ENCODE measurements at places on chromosomes 5 and 9.

GRCh38 chr9:28456861-28457260 is 883.6 kb upstream of the C9orf72 start:
- no peak for DNase-seq

- DNase-seq, result no peak
These were observed 13.5 kb downstream of the DUSP1 start for GRCh38 chr5:172757394-172758010.

DNA sequence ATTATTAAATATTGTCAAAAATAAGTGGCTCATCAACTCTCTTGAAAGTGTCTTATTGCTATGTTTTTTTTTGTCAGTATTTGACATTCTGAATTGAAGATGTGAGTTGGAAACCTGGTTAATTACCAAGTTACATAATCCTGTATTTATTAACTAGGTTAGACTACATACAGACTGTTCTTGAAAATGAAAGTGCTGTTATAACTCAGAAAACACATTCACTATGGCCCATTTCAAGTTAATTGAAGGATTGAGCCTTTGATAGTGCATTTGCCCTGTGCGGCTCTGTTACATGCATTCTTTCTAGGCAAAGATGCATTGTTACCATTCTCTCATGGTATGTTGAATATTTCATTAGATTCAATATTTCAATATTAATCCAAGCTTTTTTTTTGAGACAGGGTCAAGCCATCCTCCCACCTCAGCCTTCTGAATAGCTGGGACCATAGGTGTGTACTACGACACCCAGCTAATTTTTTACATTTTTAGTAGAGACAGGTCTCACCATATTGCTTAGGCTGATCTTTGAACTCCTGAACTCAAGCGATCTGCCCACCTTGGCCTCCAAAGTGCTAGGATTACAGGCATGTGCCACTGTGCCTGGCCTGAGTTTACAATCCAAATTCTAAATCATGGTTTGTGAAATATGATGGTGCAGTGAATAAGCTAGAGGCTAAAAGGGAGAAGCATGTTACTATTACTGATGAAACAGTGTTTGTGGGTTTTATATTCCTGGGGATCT is 10.0 kb downstream of the CTNNA1 start:
- DNase-seq, result no peak

GRCh38 chr5:73307645-73308355 is 134.8 kb downstream of the TMEM174 start:
- no peak for DNase-seq

DNA sequence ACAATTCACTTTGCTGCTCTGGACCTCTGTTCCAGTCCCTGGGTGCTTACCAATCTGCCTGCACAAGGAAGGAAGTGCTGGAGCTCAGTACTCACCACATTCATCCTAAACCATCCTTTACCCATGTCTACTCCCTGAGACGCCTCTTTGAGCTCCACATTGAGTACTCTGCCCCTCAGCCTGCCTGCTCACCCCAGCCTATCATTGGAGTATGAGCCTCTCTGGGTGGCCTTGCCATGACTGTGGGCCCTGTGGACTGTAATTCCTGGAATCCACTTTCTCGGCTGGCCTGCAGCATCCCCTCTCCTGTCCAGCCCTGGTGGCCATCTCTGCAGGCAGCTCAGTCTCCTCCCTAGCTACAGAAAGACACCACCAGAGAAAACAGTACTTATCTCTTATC is 428.6 kb downstream of the SPOCK1 start:
- DNase-seq, result no peak

DNA sequence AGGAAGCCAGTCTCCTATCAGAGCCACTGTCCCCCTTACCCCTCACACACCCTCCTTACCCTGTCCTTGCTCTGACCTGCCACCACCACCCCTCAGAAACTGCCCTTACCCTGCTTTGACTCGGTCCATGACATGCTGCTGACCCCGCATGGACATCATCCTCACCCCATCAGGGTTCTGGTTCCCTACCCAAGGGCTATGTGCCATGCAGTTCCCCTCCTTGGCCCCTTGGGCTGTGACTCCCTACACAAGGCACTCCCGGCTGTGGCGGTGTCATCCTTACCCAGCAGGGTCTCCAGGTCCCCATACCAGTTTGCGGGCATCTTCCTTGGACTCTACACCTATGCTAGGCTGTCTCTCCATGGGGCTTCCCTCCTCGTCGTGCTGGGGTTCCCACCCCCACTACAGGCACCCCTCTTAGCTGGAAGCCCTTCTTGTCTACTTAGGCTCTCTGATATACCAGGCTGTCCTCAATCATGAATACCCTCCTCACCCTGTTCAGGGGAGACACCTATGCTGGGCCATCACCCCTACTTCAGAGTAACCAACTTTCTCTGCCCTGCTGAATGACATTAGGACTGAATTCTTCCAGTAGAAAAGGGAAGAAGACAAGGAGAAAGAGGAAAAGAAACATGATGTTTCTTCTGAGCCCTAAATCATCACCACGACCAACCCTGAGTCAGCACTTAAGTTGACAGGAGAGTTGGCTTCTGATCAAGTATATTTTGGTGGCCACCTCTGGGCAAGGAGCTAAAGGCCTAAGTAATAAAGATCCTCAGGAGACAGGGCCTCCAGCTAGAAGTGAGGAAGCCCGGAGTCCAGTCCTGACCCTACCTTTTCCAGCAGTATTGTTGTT is 115.2 kb downstream of the GCNT1 start:
- DNase-seq, result no peak

- no peak for DNase-seq
These were observed 105.2 kb downstream of the TRIM32 start for GRCh38 chr9:116792271-116792670.

Measured in activated T-cell treated with anti-CD3 and anti-CD28 coated beads for 1 hour (primary cell).